ENCODE measurements at places on chromosomes 6 and 20. TPM values are rescaled to one million over a fixed set of nuclear protein-coding genes. Genes with fewer than 3 reads are reported as not detected.
A peak's percentile ranks its signal among the peaks of the same experiment; 100 is the strongest.

The FRK gene
- 5.1 TPM for total RNA-seq

The NFATC2 gene
- 14.0 TPM for total RNA-seq

The ACSS2 gene
- total RNA-seq, result 35.0 TPM

GRCh38 chr20:3744806-3745685 is 12.6 kb downstream of the HSPA12B start:
- H3K27me3 ChIP-seq, result peaks cover 65% of the 10 kb centered on the region
- H3K36me3 ChIP-seq, result peaks cover 9% of the 10 kb centered on the region
- H3K27ac ChIP-seq, result no peak overlapping the region
- peak overlapping the region; percentile 53 for H3K4me3 ChIP-seq

- no peak overlapping the region for H3K27ac ChIP-seq
- no peak for DNase-seq
Observed at GRCh38 chr6:24329022-24329421, 28.8 kb downstream of the DCDC2 start.

- no peak for DNase-seq
- peaks cover 35% of the 10 kb centered on the region for H3K4me1 ChIP-seq
- H3K27me3 ChIP-seq, result no peaks in the 10 kb centered on the region
- no peak overlapping the region for H3K4me3 ChIP-seq
- peak overlapping the region; percentile 94 for H3K27ac ChIP-seq
Observed at GRCh38 chr20:53679597-53680309, 86.1 kb upstream of the ZNF217 start.

DNA sequence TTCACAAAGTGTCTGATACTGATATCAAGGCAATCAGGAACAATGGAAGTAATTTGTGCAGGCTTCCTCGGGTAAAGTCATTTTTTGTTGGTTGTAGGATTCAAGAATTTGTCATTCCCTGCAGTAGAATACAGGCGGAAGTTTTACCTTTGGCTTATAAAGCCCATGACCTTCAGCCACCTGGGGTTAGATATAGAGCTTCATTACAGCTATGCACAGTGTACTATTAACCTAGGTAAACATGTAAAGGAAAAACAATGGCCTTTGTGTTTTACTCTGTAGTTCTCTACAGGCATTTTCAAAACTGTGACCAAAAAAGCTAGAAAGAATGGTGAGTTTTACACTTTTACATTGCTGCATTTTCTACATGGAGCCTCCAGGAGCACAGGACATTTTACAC is 114.9 kb downstream of the NRSN1 start:
- H3K27me3 ChIP-seq, result no peaks in the 10 kb centered on the region
- peaks cover 2% of the 10 kb centered on the region for H3K36me3 ChIP-seq
- no peak overlapping the region for H3K4me3 ChIP-seq
- no peak for DNase-seq

DNA sequence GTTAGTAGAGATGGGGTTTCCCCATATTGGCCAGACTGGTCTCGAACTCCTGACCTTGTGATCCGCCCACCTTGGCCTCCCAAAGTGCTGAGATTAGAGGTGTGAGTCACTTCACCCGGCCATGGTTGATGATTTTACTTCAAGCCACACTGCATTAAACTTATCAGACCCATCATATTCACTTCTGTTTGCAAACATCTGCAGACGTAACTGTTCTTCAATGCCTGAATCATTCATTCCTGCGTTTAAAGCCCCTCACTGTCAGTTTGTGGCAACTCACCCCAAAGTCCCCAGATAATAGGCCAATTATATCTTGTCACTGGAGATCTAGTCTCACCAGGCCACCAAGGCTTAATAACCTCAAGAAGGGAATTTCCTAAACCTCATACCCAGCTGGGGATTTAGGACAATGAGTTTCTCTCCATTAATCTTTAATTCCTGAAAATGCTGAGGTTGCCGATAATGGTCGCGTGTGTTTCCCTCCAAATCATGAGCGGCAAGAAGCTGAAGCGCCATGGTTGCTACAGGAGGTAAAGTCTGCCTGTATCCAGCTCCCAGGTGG is 229.6 kb downstream of the LY86 start:
- peaks cover 6% of the 10 kb centered on the region for H3K27me3 ChIP-seq
- H3K27ac ChIP-seq, result no peak overlapping the region
- H3K4me1 ChIP-seq, result peaks cover 8% of the 10 kb centered on the region
- H3K36me3 ChIP-seq, result no peaks in the 10 kb centered on the region
- H3K4me3 ChIP-seq, result no peak overlapping the region
- DNase-seq, result no peak

GRCh38 chr6:158939255-158940159 is 60.5 kb downstream of the RSPH3 start:
- H3K4me1 ChIP-seq, result peaks cover 7% of the 10 kb centered on the region
- DNase-seq, result no peak
- peaks cover 12% of the 10 kb centered on the region for H3K36me3 ChIP-seq
- H3K4me3 ChIP-seq, result peak overlapping the region; percentile 15
- H3K27ac ChIP-seq, result no peak overlapping the region

DNA sequence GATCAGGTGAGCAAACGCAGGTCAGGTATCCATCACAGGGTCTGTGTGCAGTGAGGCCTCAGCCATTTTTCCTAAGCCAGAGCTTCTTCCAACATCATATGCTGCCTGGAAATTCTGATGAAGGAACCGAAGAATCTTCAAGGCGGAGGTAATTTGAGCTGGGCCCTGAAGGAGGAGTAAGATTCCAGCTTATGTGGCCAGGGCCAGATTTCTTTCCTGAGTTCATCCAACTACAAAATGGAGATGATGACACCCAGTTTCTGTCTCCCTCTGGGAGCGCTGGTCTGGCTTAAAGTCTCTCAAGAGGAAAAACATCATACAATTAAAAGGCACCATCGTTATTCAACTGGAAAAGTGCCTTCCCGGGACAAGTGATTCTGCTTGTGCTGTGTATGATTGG is 6.9 kb upstream of the MANBAL start:
- H3K27ac ChIP-seq, result peak overlapping the region; percentile 68
- no peaks in the 10 kb centered on the region for H3K27me3 ChIP-seq
- no peaks in the 10 kb centered on the region for H3K36me3 ChIP-seq

- H3K4me3 ChIP-seq, result no peak overlapping the region
- peaks cover 2% of the 10 kb centered on the region for H3K27me3 ChIP-seq
- H3K4me1 ChIP-seq, result peaks cover 2% of the 10 kb centered on the region
- no peak for DNase-seq
Observed at GRCh38 chr6:165704045-165704748, 41.2 kb upstream of the PDE10A start.

All from mesothelial cell of epicardium (in vitro differentiated cells).